Fibroblast of skin of right biceps (primary cell): ENCODE measurements at places on chromosomes 1 and 21.

DNA sequence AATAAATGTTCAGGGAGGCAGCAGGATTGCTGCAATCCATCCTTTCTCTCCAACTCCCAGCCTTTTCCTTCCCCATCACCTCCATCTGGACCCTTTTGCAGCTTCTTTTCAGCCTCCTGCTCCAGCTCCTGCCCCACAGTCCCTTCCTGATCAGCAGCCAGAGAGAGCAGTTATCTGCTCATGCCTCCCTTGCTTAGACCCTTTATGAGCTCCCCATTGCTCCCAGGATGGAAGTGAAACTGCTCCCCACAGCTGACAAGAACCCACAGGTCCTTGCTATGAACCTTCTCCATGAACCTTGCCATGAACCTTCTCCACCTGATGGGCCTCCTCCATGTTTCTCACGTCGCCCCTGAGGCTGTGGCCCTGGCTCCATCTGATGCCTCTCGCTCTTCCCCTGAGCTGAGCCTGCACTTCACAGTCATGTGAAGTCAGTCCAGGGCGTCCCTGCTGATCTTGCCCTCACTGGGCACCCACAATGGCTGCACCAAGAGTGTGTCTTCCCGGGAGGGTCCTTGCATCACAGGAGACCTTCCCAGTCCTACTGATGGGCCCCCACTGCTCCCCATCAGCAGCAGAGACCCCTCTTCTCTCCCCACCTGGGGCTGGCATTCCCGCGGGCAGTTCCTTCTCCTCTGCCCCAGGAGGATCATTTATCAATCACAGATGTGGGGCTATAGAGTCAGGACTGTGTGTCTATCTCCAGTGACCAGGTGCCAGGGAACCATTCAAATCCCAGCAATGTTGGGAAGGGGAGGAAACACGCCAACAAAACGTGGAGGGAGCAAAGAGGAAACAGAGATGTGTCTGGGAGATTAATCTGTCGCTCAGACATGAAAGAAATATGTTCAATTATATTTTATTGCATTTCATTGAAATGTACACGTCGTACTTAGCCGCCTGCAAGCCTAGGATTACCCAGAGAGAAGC lies 73.1 kb downstream of the MATN1 start:
- no peak for DNase-seq

DNA sequence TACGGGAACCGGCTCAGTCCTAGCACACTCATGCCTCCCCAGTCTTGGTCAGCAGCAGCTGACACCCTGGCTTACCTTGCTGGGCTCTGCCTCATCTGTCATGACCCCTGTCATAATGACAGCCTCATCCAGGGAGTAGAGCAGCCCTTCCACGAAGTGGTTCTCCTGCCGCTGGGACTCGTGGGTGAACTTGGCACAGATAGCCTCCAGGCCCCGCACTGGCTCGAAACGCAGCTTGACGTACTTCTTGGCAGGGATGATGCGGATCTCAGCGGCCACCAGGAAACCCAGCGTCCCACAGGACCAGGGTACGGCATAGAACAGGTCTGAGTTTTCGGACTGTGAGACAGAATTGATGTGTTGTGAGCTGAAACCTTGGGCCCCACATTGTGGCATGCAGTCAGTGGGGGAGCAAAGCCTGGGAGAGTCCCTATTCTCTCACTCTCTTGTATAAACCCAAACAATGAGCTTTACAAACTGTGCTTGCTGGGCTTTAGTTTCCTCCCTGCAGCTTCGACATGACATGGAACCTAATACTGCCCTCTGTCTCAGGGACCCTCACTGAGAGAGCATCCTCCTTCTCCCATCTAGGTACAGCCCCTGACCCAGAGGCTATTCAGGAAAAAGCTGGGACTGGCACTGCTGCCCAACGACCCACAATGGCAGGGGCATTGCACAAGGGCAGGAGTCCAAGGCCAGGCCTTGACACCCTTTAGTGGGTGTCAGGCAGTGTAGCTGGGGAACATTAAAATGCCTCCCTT lies 15.5 kb downstream of the DHCR24 start:
- DNase-seq: no peak

- DNase-seq: no peak
Observed at GRCh38 chr1:153760440-153760839, 14.8 kb upstream of the SLC27A3 start.

DNA sequence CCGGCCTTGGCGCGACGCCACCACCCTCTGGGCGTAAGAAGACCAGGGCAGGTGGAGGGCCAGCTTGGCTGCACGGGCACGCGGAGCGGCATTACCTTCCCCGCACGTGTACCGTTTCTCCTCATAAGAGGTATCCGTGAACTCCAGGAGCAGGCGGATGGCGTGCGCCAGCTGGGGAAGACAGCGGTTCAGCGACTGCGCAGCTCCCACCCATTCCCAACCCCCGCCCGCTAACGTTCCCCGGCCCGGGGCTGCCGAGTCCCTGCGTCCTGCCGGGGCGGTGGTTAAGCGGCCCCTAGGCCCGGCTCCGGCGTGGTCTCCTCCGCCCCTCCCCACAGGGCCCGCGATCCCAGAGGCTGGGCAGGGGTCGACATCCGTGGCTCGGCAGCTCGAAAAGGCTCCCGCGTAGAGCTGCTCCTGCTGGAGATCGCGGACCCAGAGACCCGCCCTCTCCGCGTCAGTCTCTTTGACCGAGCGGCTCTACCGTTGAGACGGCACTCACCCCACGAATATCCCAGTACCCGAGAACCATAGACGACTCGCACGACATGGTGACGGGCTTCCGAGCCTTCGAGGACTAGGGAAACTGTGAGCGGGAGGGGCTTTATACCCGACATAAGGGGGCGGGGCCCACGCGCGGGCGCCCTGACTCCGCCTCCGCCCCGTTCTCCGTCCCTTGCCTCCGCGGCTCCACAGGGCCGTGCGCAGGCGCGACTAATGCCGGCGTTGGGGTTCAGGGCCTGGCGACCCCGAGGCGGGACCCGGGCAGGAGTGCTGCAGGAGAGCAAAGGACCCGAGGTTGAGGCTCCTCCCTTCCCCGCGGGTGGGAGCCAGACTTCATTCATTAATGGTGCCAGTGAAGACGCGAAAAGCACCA lies 862 bp downstream of the GSTM3 start:
- peak; percentile 73 for DNase-seq

GRCh38 chr1:7427605-7428300 lies 343.3 kb upstream of the VAMP3 start:
- no peak for DNase-seq

GRCh38 chr1:89918127-89918793 lies 76.7 kb upstream of the ZNF326 start:
- no peak for DNase-seq
